EH (cell line): ENCODE measurements at places on chromosomes 12 and 14.

DNA sequence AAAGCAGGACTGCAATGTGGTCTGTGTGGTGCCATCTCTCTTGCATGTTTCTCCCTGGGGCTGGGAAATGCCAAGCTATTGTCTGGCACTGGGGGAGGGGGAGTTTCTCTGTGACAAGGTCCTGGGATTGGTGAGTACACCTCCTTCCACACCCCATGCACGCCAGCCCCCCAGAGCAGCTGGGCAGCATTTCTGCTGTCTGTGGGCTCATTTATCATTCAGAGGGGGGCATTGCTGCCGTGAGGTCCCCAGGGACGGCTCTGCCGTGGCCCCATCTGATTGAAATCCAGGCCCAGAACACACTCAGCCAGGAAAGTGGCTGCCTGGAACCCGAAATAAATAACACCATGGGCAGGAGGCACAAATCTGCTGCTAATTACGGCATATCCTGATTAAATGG, 12.6 kb upstream of the FAM222A start:
- DNase-seq = no peak

DNA sequence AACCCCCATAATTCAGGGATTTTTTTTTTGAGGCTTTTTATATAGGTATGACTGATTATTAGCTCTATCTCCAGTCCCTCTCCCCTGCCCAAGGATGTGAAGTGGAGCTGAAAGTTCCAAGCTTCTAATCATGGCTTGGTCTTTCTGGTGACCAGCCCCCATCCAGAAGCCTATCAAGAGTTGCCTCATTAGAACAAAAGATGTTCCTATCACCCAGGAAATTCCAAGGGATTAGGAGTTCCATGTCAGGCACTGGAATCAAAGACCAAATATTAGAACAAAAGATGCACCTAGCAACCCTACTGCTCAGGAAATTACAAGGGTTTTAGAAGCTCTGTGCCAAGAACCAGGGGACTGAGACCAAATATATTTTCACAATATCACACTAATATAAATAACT, 29.9 kb downstream of the LRP6 start:
- DNase-seq = no peak

GRCh38 chr14:33999771-34000291, 49.0 kb upstream of the EGLN3 start:
- DNase-seq = no peak

DNA sequence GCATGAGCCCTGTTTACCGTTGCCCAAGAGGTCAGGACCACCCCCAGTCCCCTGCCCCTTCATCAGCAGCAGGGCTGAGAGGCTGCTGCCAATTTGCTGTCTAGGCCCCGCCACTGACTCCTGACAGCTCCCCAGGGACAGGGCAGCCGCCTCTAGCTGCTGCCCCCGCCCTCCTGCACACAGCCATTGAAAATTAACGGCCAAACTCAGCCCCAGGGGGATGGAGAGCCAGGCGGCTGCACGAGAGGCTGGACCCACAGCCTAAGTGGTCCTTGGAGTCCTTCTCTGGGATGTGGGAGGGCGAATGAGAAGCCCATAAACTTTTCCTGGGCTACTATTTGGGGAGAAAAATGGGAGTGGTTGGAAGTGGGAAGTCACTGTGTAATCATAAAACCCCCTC, 4.6 kb downstream of the FOXN4 start:
- DNase-seq = no peak

DNA sequence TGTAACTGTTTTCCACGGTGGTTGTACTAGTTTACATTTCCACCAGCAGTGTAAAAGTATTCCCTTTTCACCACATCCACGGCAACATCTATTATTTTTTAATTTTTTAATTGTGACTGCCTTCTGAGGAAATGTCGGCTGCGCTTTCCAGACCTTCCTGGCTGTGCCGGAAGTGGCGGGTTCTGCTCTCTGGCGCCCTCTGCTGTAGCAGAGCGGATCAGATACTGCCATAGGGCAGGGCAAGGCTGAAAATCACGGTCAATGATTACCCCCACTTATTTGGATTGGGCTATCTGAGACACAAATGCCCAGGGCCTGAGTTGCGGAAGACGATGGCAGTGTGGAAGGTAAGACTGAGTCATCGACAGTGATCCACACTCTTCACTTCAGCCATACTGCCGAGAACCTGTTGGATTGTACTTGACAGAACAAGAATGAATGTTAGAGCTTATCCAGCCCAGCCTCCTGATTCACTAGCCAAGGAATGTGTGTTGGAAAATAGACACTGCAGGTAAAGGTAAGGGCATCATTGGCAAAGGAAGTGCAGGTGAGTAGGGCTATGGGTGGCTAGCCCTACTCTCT, 124.2 kb downstream of the NTF3 start:
- no peak for DNase-seq

- peak; percentile 20 for DNase-seq
Observed at GRCh38 chr14:69260190-69260860, 367 bp downstream of the GALNT16 start.

DNA sequence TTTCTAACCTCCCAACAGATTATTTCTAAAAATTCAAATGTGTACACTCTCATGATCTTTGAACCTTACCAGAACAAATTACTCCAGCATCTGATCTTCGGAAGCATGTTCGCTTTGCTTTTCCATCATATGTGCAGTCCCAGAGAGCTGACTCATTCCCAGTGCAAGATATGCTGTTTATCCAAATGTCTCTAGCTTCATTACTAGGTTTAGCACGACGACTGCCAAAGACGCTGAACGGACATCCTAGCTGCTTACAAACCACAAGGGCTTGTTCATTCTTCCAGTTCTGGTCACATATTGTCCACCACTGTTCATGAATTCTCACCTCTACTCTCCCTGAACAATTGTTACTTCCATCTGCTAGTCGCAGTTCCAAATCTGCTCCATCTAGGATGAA, 40.5 kb downstream of the CD163L1 start:
- DNase-seq = no peak

GRCh38 chr12:77696183-77696582, 134.5 kb upstream of the NAV3 start:
- no peak for DNase-seq

DNA sequence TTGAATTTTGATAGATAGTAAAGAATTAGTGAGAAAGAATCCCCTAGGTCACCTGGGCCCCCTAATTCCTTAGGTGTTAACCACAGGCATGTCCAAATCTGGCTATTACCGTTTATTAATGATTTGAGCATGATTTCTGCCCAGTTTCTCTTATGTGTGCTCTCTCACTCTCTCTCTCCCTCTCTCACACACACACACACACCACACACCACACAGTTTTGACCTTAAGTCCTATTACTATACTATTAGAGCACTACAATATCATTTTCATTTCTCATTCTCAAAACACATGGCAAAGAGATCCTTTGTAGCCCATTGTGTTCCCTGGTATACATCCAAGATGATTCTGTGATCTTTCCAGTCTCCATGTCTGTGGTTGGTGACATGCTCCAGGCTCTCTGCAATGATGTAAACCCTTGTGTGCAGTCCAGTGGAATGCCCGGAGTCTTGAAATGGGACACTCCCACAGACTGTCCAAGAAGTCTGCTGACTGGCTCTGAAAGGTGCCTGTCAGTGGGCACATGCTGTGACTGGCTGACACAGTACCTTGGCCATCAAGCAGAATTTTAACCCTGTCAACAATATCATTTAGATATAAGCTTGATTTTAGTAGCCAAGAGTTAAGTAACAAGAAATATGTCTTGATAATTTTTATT, 96.2 kb downstream of the FIGNL2 start:
- peak; percentile 89 for DNase-seq

- DNase-seq = no peak
Observed at GRCh38 chr14:87522575-87522974, 470.4 kb downstream of the GALC start.

GRCh38 chr12:34399631-34400410, 377.5 kb downstream of the ALG10 start:
- DNase-seq = no peak
